ENCODE measurements at places on chromosomes 7 and 10.

GRCh38 chr10:127118034-127118433 is 78.4 kb downstream of the INSYN2A start:
- no peak for DNase-seq

DNA sequence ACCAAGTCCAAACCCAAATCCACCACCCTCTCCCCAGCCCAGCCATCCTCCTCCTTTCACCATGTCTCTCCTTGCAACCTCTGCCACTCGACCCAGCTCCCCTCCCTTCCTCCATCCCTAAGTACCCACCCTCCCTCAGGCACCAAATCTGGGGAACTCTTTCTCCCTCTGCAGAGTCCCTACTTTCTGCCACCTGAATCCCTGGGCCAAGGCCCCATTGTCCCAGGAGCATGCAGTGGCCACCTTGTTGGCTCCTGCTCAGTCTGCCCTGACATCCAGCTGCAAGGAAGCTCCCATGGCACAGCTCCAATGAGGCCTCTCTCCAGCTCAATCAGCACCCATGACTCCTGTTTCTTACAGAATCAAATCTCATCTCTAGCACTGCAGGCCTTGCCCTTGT is 5.5 kb upstream of the UNC5B start:
- no peak for DNase-seq

DNA sequence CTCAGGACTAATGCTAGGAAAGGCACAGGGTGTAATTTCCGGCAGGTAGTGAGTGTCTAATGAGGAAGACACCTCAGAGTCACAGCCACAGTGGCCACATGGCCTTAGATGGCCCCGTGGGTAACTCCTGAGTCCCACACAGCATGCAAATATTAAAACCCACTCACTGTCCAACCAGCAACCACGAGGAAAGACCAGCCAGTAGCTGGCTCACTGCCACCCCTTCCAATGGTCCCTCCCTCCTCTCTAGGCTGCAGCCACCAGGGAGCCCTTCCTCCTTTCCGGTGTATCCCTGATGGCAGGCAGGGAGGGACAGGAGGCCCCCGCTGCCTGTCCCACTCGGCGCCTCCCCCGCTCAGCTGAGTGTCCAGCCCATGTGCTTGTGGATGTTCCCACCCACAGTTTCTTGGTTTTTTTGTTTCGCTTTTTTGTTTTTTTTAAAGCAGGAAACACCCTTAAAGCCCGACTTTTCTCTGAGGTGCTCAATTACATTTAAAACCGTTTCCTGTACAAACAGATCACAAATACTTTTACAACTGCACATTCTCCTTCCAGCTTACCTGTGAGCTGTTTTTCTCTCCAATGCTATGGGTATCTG is 9.2 kb downstream of the BNIP3 start:
- DNase-seq: no peak

DNA sequence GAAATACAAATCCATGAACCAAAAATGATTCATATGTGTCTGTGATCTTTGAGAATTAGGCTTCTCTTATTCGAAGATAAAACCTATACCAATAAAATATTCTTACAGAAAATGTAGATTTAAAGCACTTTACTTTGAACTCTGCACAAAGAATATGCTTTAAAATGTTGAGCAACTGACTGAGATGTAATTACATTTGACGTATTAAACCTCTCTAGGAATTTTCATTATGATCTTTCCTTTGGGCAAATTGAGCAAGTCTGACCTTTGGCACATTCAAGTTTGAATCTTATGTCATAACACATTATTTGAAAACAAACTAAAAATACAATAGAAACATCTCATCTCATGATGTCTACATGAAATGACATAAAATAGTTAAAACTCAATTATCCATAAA is 69.2 kb upstream of the AHR start:
- DNase-seq: no peak

DNA sequence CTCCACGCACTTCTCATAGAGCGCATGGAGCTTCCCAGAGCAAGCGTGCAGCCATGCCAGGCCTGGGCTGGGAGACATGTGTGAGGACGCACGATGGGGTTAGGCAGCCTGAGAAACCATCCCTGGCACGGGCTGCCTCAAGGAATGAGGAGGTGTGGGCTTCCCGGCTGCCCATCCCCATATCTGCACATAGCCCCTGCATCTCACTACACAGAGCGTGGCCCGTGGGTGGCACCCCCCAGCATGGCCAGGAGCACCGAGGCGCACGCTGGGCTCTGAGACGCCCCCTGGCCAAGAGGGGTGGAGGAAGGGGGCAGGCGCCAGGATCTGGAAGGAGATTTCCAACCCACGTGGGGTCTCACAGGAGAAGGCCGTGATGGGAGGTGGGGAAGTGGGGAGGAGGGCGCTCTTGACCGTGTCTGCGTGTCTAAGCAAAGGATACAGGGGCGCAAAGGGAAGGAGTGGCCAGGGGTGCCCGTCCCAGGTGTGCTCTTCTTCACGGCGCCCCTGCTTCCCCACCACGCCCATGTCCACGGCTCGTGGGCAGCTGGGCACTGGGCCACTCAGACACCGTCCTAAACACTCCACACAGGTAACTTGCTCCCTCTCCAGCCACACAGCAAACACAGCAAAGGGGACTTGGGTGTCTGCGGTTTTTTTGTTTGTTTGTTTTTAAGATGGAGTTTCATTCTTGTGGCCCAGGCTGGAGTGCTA is 340.5 kb downstream of the PTPRN2 start:
- DNase-seq: no peak

- no peak for DNase-seq
These were observed 50.3 kb downstream of the SEMA3C start for GRCh38 chr7:80868566-80868965.
